ENCODE measurements at places on chromosomes 7 and 10. TPM values are rescaled to one million over a fixed set of nuclear protein-coding genes. Genes with fewer than 3 reads are reported as not detected.

The AFAP1L2 gene
- 0.51 TPM for total RNA-seq

The AGAP4 gene
- 1.6 TPM for total RNA-seq

The FAM131B gene
- 2.9 TPM for total RNA-seq

The NPFFR1 gene
- not detected for total RNA-seq

The PPP1R9A gene
- total RNA-seq = 0.51 TPM

The HOXA3 gene
- total RNA-seq = 8.3 TPM
